ENCODE measurements at places on chromosomes 16 and 17.
A peak's percentile ranks its signal among the peaks of the same experiment; 100 is the strongest.

GRCh38 chr16:85052536-85052935, 24.9 kb downstream of the KIAA0513 start:
- DNase-seq: no peak

DNA sequence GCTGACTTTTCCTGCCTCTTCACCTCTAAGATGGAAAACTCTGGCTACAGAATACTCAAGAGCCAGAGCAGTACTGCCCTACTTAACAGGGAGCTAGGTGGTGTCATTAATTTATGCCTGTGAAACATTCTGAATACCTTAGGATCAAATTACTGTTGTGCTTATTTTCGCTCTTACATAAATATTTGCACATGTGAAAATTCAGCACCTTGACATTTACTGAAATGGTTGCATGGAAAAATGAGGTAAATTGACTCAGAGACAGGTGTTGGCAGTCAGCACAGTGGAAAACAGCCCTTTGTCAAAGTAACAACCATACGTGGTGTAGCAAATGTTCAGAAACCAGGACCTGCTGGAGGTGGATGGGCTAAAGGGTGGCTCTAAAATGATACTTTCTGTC, 193.6 kb downstream of the CDH8 start:
- DNase-seq: no peak

DNA sequence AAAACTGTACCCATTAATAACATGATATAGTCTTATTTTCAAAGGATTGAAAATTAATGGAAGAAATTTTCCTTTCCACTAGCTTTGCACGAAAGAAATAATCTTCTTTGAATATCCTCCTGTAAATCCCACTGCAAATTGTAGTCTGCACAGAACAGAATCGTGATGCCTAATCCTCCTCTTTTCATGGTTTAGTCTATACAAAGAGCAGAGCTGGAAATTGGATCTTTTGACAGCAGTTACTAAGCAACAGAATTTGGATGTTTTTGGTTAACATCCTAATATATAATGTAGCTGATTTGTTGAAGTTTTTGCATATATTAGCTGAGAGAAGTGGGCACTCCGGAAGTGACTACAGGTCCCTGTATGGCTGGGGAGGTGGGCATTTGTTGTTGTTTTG, 98.6 kb downstream of the WNT3 start:
- no peak for DNase-seq

DNA sequence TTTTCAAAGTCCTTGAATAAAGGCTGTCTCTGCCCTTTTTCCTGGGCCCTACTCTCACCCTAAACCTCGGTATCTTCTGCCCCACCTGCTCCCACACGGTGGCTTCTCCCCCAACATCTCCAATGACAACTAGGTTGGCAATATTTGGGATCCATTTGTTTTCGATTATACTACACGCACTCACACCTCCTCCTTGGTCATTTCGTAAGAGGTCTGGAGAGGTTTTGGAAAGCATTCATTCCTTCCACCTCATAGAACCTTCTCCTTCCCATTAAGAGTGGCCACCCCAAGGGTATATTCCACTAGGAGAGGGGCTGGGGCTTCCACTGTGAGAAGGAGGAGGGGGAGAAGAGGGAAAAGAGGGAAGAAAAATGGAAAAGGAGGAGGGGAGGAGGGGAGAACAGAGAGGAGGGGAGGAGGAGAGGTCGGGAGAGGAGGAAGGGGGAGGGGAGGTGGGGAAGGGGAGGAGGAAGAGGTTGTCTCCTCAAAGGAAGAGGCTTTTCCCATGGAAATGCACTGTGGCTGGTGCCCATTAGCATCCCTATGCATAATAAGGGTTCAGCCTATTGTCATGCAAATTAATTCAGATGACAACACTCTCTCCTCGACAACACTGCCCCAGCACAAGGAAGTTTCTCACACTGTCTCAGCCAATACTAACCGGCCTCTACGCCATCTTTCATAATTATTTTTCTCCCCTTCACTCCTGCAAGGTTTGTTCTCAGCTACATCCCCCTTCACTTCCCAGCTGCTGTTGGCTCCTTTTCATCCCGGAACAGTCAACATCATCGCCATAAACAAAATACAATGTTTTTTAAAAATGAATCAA, 30.0 kb downstream of the SOX9 start:
- DNase-seq: no peak

DNA sequence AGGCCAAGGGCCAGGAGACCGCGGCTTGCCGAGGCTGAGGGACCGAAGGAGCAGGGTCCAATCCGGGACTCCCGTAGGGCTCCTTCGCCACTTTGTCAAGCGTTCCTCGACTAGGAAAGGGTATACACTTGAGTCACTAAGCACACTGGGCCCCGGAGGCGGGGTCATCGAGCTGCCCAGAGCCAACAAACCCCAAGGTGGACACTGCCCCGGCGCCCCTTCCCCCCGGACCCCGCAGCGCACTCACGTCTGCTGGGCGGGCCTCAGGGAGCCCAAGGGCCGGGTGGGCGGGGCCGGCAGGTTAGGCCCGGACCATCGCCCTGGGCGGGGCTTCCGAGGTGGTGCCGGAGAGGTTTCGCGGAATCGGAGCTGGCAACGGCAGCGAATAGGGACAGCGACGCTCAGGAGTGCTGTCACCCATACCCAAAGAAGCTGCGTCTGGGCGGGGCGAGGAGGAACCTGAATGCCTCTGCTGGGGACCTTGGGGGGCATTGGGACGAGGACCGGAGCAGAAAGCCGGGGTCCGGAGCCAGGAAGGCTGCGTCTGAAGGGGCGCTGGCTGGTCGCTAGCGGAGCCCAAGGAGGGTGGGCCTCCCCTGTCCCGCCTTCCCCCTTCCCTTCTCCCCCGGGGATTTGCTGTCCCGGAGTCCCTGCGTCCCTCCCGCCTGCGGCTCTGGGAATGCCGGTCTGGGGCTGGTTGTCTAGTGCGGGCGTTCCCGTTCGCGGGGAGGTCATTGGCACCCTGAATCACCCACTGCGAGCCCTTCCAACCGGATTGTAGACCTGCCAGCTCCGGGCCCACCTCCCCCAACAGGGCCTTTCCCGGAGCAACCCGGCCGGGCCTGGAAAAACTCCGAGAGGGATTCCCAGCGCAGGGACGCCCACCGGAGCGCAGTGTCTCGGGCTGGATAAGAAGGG, 118.2 kb upstream of the SMURF2 start:
- DNase-seq: peak; percentile 44

GRCh38 chr17:7700510-7700909, 4.5 kb upstream of the EFNB3 start:
- no peak for DNase-seq

- DNase-seq: no peak
These were observed 6.3 kb upstream of the TENT4B start for GRCh38 chr16:50146479-50147435.

GRCh38 chr16:23858542-23858941, 22.8 kb downstream of the PRKCB start:
- DNase-seq: no peak

- DNase-seq: no peak
These were observed 33.4 kb downstream of the RPTOR start for GRCh38 chr17:80577876-80578570.

DNA sequence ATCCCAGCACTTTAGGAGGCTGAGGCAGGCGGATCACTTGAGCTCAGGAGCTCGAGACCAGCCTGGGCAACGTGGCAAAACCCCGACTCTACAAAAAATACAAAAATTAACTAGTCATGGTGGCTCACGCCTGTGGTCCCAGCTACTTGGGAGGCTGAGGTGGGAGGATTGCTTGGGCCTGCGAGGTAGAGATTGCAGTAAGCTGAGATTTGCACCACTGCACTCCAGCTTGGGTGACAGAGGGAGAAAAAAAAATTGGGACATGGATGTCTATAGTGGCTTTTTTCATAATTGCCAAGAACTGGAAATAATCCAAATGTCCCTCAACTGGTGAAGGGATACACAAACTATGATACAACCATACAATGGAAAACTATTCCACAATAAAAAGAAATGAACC, 28.6 kb downstream of the OSBPL7 start:
- no peak for DNase-seq

DNA sequence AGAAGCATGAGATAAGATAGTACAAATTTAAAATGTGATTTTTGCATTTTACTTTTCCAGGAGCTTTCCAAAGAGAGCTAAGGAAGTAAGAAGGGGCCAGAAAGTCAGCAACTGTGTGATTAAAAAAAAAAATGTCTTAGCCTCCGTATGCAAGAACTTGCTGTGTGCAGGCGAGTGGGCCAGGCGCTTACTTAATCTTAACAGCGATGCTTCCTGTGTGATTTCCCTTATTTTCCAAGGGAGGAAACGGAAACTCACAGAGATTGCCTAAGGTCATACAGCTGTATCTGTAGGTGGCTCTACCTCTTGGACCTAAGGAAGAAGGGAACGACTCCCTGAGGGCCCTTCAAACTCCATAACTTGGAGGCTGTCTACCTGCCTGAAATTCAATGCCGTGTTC, 11.1 kb downstream of the HS3ST3B1 start:
- no peak for DNase-seq

- no peak for DNase-seq
These were observed 4.7 kb downstream of the IGSF6 start for GRCh38 chr16:21647562-21648164.

DNA sequence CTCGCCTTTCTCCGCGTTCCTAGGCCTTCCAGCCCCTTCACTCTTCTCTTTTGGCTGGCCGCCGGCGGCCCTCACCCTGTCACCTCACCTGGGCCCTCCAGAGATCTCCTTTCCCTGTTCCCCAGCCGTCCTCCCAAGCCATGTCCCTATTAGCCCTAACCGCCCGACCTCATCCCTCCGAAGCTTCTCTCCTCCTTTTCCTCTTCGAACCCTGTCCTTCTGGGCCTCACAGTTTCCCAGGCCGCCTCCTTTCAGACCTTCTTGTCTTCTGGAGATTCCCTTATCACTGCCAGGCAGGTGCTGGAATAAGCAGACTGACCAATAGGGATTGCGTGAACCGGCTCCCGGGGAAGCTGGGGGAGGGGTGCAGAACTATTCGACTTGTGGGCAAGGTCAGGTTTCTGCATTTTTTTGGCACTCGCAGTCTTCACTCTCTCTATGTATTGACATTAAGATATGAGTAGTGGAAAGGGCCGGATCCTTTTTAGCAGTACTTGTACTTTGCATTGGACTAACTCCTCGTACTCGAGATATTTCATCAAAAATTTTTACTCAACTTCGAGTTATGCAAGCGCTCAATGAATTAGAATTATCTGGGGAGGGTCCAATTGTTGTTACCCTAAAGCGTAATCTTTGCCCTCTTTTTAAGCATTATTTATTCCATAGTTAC, 690 bp downstream of the RHOT1 start:
- DNase-seq: no peak

DNA sequence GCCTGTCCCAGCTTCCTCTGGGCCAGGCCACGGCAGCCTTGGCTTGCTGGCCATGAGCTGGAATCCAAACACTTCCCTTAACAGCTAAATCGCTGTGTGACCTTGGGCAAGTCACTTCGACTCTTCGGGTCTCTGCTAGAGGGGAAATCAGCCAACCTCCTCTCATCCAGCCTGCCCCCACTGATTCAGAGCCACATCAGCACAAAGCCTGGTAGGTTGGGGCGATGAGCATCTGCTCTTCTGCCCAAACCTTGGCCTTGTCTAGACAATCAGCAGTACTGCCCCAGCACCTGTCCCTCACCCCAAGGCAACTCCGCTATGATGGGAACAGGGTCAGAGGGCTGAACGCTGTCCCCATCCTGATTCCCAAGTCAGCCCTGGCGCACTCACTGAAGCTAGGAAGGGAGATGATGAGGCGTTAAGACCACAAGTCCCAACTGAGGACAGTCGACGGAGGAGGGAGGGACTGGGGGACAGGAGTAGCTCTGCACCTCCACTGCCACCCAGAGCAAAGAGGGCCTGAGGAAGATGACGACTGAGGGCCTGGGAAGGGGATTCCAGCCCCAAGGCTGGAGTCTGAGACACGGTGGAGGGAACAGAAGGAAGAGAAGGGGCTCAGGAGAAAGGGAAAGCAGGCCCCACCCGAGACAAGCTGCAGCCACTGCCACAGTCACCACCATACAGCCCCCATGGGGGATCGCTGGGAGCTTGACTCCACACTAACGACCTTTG, 1.3 kb downstream of the CLUH start:
- DNase-seq: no peak

GRCh38 chr17:62868723-62869122, 60.6 kb upstream of the MARCHF10 start:
- DNase-seq: no peak

DNA sequence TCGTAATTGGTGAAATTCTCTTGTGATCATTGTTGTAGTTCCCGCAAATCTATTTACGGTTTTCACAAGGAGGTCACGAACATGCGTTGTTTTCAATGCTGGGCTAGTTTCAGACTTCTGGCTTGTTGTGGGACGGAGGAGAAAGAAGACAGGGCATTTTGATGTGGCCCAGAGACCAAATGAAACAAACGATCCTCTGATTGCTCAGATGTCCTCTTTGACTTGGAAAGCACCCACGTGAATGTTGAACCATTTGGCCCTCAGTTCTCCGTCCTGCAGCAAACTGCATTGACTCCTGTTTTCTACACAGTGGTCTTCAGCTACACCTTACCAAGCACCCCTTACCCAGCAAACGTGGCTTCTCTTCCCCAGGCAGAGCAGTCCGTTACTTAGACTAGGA, 391.0 kb downstream of the WWOX start:
- no peak for DNase-seq

GRCh38 chr17:28551421-28552175, 826 bp downstream of the UNC119 start:
- no peak for DNase-seq

DNA sequence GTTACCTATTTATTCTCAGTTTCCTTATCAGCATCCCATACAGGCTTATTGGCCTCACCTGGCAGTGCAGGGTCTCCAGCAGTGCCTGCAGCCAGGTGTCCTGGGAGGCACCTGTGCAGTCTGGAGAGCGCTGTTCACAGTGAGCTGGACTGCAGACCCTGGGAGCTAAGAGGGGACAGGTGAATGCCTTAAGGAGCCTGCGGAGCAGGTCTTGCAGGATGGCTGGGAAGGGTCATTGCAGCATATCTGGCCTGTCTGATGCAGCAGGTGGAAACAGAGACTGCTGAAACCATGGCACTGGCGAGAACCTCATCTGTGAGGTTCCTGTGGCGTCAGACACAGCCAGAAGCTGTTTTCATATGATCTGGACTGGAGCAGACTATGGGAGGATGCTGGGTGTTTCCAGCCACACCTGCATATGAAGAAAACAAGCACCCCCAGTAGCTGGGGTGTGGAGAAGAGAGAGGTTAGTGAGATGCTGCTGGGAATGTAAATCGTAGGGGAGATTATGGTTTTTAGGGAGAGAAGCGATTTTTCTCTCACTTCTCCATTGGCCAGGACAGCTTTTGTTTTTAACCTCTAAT, 77.0 kb downstream of the NTN1 start:
- DNase-seq: no peak

DNA sequence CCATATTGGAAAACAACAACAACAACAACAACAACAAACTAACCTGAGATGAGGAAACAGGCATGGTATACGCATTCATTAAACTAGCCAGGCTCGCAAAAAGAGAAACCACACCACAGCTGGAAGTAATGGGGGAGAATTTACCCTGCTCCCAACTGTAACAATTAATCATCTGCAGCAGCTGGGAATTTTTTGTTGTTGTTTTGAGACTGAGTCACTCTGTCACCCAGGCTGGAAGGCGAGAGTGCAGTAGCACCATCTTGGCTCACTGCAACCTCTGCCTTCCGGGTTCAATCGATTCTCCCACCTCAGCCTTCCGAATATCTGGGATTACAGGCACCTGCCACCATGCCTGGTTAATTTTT, 16.3 kb downstream of the PRPSAP1 start:
- no peak for DNase-seq

- DNase-seq: no peak
These were observed 40.3 kb downstream of the FOXL1 start for GRCh38 chr16:86618431-86619238.

- DNase-seq: no peak
These were observed 11.8 kb downstream of the GNAO1 start for GRCh38 chr16:56203052-56203451.

- no peak for DNase-seq
These were observed 422 bp downstream of the CD300LF start for GRCh38 chr17:74712301-74712700.

- DNase-seq: no peak
These were observed 8.8 kb downstream of the ENGASE start for GRCh38 chr17:79083191-79083971.

Data from activated T-helper 1 cell treated with anti-CD3 and anti-CD28 coated beads, Interleukin-2, amount 50 U/mL, for 16 hours (primary cell).